ENCODE measurements at places on chromosomes 3 and 15. TPM values are rescaled to one million over a fixed set of nuclear protein-coding genes. Genes with fewer than 3 reads are reported as not detected.

Gene SPINK8
- polyA plus RNA-seq = not detected

Gene MEGF11
- 0.18 TPM for polyA plus RNA-seq

Gene GNB5
- polyA plus RNA-seq = 89.6 TPM

Gene CPA3
- not detected for polyA plus RNA-seq

Gene CHRM5
- 0.10 TPM for polyA plus RNA-seq

Gene ATP8B4
- 1.0 TPM for polyA plus RNA-seq

Gene GOLGA8F
- polyA plus RNA-seq = not detected

Gene LRRC3B
- 49.9 TPM for polyA plus RNA-seq

Gene FBLN2
- 0.30 TPM for polyA plus RNA-seq

Gene HTR3E
- not detected for polyA plus RNA-seq

Gene LSAMP
- polyA plus RNA-seq = 89.6 TPM

Gene PCOLCE2
- 29.2 TPM for polyA plus RNA-seq

Gene MUC20
- polyA plus RNA-seq = 1.8 TPM
